HepG2 (cell line): ENCODE measurements at places on chromosomes 7 and 10. TPM values are rescaled to one million over a fixed set of nuclear protein-coding genes. Genes with fewer than 3 reads are reported as not detected.
A peak's percentile ranks its signal among the peaks of the same experiment; 100 is the strongest.

DNA sequence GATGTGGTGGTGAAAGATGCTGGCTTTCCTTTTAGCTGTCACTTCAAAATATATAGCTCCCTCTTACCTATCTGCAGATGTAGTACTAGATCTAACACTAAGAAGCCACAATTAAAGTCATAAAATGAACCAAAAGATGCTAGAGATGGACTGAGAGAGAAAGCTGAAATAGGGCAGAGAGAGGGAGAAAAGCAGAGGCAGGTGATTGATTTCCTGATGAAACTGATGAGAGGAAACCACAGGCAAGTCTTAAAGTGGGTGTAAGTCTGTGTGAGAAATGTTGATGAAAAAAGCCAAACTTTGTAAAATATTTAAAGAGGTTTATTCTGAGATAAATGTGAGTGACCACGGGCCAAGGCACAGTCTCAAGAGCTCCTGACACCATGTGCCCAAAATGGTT is 194.3 kb upstream of the MBL2 start:
- no peaks in the 10 kb centered on the region for H3K36me3 ChIP-seq
- no peaks in the 10 kb centered on the region for H3K27me3 ChIP-seq
- peaks cover 43% of the 10 kb centered on the region for H3K4me1 ChIP-seq
- no peak overlapping the region for H3K4me3 ChIP-seq

DNA sequence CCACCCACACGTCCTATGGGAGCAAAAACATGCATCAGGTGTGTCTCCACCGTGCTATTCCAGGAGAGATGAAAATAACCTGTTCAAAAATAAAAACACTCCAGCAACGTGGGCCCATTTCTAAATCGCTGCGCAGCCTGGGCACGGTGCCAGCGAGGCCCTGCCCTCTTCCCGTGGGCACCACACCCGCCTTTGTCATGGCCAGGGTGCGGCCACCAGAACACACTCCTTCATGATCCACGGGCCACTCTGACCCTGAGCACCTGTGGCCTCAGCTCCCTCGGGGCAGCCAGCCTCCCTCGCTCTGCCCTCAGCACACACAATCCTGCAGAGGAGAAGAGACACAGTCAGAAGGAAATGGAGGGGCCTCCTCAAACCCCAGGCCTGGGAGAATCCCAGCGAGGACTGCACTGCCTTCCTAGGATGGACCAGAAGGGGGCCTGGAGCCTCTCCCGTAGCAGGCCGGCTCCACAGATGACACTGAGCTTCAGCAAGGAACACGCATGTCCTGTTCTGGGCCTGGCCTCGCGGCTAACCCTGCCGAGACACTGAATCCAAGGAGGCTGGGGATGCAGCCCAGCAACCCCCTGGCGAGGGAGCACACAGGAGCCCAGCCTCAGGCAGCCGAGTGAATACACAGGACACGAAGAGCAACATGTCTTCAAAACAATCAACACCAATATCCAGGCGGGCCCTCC is 169.0 kb downstream of the MAD1L1 start:
- no peak overlapping the region for H3K27ac ChIP-seq
- DNase-seq, result no peak
- no peaks in the 10 kb centered on the region for H3K4me1 ChIP-seq
- H3K4me3 ChIP-seq, result no peak overlapping the region
- H3K27me3 ChIP-seq, result no peaks in the 10 kb centered on the region

Gene AEBP1
- total RNA-seq, result 0.22 TPM in 1 of 2 replicates, not detected in the other

GRCh38 chr7:40133561-40134427 is 628 bp downstream of the MPLKIP start:
- H3K36me3 ChIP-seq, result no peaks in the 10 kb centered on the region
- H3K4me1 ChIP-seq, result peaks cover 40% of the 10 kb centered on the region
- peak overlapping the region; percentile 92 for H3K27ac ChIP-seq
- H3K4me3 ChIP-seq, result peak overlapping the region; percentile 84
- no peaks in the 10 kb centered on the region for H3K27me3 ChIP-seq
- DNase-seq, result peak; percentile 8

DNA sequence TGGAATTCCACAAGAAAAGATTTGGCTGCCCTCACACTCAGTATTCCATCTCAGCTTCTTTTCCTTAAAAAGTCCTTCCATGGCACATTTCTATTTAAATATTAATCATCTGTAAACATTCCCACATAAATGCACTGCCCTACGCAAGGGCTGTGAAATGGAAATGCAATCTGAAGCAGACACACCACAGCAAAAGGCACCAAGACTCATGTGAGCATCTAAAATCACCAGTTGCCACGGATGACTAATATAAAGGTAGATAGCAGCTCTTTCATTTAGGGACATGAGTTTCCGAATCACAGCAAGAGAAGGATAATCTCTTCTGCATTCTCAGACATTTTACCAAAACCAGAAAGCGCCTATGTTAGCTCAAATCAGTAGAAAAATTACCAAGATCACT is 31.6 kb downstream of the COA1 start:
- no peaks in the 10 kb centered on the region for H3K27me3 ChIP-seq
- H3K27ac ChIP-seq, result no peak overlapping the region
- H3K4me1 ChIP-seq, result peaks cover 41% of the 10 kb centered on the region
- no peak for DNase-seq
- H3K36me3 ChIP-seq, result no peaks in the 10 kb centered on the region; the same call in 2 of the 3 replicates

- H3K27ac ChIP-seq, result no peak overlapping the region
- no peak overlapping the region for H3K4me3 ChIP-seq
- no peak for DNase-seq
- no peaks in the 10 kb centered on the region for H3K36me3 ChIP-seq
- H3K4me1 ChIP-seq, result no peaks in the 10 kb centered on the region
Measured at GRCh38 chr7:12581897-12582296, 11.4 kb downstream of the SCIN start.

Gene SLC29A4
- total RNA-seq, result 21.2 and 31.7 TPM in 2 replicates

GRCh38 chr7:44639671-44640321 is 33.4 kb downstream of the OGDH start:
- H3K27ac ChIP-seq, result peak overlapping the region; percentile 63
- DNase-seq, result peak; percentile 83
- H3K4me1 ChIP-seq, result peaks cover 31% of the 10 kb centered on the region
- no peaks in the 10 kb centered on the region for H3K36me3 ChIP-seq
- no peaks in the 10 kb centered on the region for H3K27me3 ChIP-seq
- peak overlapping the region; percentile 9; the same call in 1 of the 2 replicates for H3K4me3 ChIP-seq

GRCh38 chr7:35389636-35390035 is 135.7 kb upstream of the TBX20 start:
- H3K27ac ChIP-seq, result no peak overlapping the region
- H3K36me3 ChIP-seq, result no peaks in the 10 kb centered on the region
- no peak overlapping the region for H3K4me3 ChIP-seq

Gene ACTL6B
- total RNA-seq, result not detected in 2 replicates

GRCh38 chr7:122379491-122379890 is 74.9 kb upstream of the FEZF1 start:
- H3K4me3 ChIP-seq, result no peak overlapping the region
- no peaks in the 10 kb centered on the region for H3K4me1 ChIP-seq
- H3K27ac ChIP-seq, result no peak overlapping the region
- no peaks in the 10 kb centered on the region for H3K36me3 ChIP-seq
- H3K27me3 ChIP-seq, result no peaks in the 10 kb centered on the region

Gene GJD4
- not detected in 2 replicates for total RNA-seq

GRCh38 chr10:71797533-71798307 is 24.4 kb upstream of the VSIR start:
- H3K4me1 ChIP-seq, result peaks cover 8% of the 10 kb centered on the region; the same call in 1 of the 2 replicates
- H3K27me3 ChIP-seq, result no peaks in the 10 kb centered on the region; the same call in 1 of the 2 replicates
- H3K27ac ChIP-seq, result no peak overlapping the region
- H3K36me3 ChIP-seq, result no peaks in the 10 kb centered on the region
- H3K4me3 ChIP-seq, result no peak overlapping the region

- no peak overlapping the region for H3K4me3 ChIP-seq
- peaks cover 64% of the 10 kb centered on the region for H3K4me1 ChIP-seq
- no peaks in the 10 kb centered on the region for H3K27me3 ChIP-seq
- peak overlapping the region; percentile 39 for H3K27ac ChIP-seq
- peak; percentile 79 for DNase-seq
Measured at GRCh38 chr10:50511492-50512213, 112.1 kb downstream of the SGMS1 start.

GRCh38 chr7:27779873-27780272 is 39.9 kb downstream of the TAX1BP1 start:
- 0 out of 2 replicates have a peak, but pooled peaks cover 13% of the 10 kb centered on the region for H3K4me1 ChIP-seq
- no peak overlapping the region for H3K27ac ChIP-seq

DNA sequence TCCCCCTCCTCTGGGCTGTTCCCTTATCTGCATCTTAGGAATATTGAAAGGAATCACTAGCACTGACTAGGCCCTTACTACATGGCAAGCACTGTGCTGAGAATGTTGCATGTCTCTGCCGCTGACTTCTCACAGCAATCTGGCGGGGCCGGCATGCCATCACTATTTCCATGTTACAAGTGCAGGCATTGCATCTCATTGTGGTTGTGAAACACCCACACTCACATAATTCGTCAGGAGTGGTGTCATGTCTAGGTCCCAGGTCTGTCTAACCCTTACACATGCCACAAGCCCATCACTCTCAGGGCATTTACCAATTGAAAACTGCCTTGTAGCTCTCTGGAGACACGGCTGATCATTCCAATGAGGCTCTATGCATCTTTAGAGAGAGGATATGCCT is 8.5 kb upstream of the IL2RA start:
- H3K27ac ChIP-seq, result no peak overlapping the region
- H3K4me1 ChIP-seq, result no peaks in the 10 kb centered on the region
- H3K4me3 ChIP-seq, result no peak overlapping the region
- DNase-seq, result no peak
- peaks cover 10% of the 10 kb centered on the region for H3K27me3 ChIP-seq
- no peaks in the 10 kb centered on the region for H3K36me3 ChIP-seq
